Amniotic stem cell (primary cell): ENCODE measurements at places on chromosomes 11 and 22.

DNA sequence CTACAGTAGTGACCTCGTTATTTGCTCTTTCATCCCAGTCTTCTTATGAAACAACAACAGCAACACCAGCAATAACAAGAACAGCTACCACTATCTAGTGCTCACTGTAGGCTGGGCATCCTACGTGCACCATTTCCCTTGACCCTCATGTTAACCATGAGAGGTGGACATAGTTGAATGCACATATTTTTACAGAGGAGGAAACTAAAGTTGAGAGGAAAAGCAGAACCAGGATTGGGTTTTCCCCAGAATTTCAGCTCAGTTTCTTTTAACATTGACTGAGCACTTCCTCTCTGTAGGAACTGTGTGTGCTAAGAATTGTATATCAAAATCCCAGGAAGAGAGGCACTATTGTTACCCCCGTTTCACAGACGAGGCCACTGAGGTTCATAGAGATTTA, 39.4 kb upstream of the TSPAN18 start:
- DNase-seq: no peak

- DNase-seq: no peak
These were observed 9.2 kb downstream of the MMP20 start for GRCh38 chr11:102615894-102616432.

GRCh38 chr22:33224841-33225240, 166.7 kb upstream of the SYN3 start:
- no peak for DNase-seq

- no peak for DNase-seq
These were observed 36.0 kb downstream of the MADD start for GRCh38 chr11:47305734-47306483.

GRCh38 chr11:66867425-66868040, 10.7 kb downstream of the LRFN4 start:
- no peak for DNase-seq

DNA sequence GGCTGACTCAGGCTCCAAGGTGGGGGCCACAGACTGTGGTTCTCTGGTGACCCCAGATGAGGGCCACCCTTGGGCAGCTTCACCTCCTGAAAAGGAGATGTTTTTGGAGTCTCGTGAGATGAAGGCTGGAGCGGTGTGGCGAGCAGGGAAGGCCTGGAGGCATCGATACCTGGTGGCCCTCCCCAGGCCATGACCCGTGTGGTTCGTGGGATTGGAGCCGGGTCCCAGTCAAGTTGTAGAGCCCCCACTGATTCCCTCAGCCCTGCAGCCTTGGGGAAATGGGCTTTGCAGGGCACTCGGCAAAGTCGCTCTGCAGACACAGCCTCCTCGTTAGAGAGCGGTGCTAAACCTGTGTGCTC, 1083.4 kb downstream of the BRD1 start:
- no peak for DNase-seq

GRCh38 chr11:10460611-10461275, 5.7 kb downstream of the AMPD3 start:
- DNase-seq: no peak

- DNase-seq: no peak
These were observed 7.4 kb upstream of the TH start for GRCh38 chr11:2178906-2179494.

DNA sequence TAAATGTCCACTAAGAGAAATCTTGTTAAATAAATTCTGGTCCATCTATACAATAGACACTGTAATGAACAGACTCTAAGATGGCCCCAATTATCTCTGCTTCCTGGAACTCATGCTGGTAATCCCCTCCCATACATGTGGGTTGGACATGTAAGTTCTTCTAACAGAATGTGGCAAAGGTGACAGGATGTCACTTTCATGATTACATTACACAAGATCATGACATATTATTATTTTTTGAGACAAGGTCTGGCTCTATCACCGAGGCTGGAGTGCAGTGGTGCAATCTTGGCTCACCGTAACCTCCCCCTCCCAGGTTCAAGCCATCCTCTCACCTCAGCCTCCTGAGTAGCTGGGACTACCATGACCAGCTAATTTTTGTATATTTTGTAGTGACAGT, 14.6 kb upstream of the NDUFC2 start:
- no peak for DNase-seq

DNA sequence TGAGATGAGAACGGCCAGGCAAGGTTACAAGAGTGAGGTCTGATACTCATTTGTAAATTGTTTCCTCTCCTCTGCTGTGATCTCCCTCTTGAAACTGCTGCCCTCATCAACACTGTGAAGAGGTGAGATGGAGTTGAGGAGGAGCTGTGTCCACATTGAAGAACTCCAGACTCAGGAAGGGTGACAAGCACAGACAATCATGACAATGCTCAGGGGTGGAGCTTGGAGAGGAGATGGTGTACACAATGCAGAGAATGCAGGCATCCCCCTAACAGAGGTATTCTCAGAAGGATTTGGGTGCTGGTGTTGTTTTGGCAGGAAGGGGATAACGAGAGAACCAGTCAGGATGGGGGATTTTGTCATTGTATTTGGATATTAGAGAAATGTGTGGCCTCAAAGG, 21.5 kb upstream of the MMP7 start:
- no peak for DNase-seq

DNA sequence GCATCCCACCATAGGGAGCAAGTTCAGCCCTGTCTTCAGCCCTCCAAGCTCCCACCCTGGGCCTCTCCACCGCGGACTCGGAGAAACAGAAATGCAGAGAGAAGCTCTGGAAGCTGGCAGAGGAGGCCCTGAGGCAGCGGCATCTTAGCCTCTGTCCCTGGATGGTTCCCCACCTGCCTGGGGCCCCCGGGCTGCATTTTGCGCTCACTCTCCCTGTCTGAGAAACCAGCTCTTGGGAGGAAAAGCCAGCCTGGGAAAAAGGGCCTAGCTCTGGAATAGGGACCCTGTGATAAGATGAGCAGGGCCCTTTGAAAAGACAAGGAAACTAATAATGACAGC, 12.0 kb upstream of the SPI1 start:
- no peak for DNase-seq

- no peak for DNase-seq
These were observed 64.7 kb downstream of the PARVG start for GRCh38 chr22:44245438-44245837.

DNA sequence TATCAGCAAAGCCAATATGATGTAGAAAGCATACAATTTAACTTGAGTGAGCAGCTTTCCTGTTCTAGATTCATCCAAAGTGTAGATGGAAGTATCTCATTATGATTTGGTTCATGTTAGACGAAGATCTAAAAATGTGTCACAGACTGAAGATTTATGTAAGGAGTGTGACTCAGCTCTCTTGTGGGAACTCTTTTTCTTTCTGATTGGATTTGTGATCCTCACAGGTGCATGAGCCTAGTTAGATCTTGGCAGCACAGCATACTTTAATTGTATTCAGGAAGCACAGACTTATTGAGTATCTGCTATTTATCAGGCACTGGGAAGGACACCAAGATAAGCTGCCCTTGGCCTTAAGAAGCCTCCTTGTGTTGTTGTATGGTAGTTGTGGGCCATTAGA, 147.1 kb downstream of the C11orf91 start:
- DNase-seq: no peak

DNA sequence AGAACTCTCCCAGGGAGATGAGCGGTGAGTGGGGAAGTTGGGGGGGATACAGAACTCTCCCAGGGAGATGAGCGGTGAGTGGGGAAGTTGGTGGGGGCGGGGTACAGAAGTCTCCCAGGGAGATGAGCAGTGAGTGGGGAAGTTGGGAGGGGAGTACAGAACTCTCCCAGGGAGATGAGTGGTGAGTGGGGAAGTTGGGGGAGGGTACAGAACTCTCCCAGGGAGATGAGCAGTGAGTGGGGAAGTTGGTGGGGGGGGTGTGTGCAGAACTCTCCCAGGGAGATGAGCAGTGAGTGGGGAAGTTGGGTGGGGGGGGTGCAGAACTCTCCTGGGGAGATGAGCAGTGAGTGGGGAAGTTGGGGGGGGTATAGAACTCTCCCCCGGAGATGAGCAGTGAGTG, 186.5 kb downstream of the SHANK2 start:
- DNase-seq: no peak

GRCh38 chr11:120034881-120035630, 102.9 kb downstream of the TRIM29 start:
- DNase-seq: no peak

DNA sequence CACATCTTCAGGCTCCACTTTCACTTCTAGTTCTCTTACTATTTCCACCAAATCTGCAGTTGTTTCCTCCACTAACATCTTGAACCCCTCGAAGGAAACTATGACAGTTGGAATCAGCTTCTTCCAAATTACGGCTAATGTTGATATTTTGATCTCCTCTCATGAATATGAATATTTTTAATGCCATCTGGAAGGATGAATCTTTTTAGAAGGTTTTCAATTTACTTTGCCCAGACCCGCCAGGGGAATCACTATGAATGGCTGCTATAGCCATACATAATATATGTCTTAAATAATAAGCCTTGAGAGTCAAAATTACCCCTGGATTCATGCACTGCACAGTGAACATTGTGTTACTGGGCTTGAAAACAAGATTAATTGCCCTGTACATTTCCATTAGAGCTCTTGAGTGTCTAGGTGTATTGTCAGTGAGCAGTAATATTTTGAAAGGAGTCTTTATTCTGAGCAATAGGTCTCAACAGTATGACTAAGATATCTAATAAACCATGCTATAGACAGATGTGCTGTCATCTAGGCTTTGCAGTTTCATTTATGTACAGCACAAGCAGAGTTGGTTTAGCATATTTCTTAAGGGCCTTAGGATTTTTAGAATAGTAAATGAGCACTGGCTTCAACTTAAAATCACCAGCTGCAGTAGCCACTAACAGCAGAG, 48.3 kb upstream of the LRRC55 start:
- DNase-seq: no peak

GRCh38 chr11:74948546-74948897, 369 bp downstream of the XRRA1 start:
- DNase-seq: no peak

- DNase-seq: no peak
These were observed 16.0 kb downstream of the TRPM5 start for GRCh38 chr11:2428322-2428795.

DNA sequence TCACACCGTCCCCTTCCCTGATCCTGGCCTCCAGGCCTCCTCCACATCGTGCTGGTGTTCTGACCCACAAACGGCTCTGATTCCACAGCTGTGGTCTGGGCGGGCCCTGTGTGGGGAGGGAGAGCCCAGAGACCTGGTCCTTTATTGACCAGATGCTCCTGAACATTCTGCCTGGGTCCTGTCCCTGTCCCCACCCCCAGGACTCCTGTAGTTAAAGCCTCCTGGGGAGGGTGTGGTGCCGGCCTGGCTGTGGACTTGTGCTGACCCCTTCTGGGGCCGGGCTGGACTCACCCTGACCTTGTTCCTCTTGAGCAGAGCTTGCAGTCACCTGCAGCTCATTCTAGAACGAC, 128.7 kb downstream of the CTTN start:
- no peak for DNase-seq

- DNase-seq: no peak
These were observed 5.4 kb downstream of the FJX1 start for GRCh38 chr11:35623621-35624168.

DNA sequence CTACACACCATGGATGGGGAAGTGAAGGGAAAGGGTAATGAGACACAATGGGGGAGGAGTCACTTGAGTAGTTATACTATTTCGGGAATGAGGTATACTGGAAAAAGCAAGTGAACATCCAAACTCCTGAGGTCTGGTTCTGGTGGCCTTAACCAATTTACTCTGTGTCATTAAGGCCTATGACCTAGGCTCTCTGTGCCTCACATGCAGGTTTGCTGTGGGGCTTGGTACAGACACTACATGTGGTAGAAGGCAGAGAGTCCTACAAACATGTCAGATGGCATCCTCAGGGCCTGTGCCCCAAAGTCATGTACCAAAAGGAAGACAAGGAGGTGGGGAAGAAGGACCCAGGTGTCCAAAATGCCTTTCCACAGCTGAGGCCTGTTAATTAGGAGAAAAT, 98.9 kb downstream of the TRIM29 start:
- no peak for DNase-seq

GRCh38 chr11:76025068-76025467, 181.2 kb downstream of the WNT11 start:
- no peak for DNase-seq

DNA sequence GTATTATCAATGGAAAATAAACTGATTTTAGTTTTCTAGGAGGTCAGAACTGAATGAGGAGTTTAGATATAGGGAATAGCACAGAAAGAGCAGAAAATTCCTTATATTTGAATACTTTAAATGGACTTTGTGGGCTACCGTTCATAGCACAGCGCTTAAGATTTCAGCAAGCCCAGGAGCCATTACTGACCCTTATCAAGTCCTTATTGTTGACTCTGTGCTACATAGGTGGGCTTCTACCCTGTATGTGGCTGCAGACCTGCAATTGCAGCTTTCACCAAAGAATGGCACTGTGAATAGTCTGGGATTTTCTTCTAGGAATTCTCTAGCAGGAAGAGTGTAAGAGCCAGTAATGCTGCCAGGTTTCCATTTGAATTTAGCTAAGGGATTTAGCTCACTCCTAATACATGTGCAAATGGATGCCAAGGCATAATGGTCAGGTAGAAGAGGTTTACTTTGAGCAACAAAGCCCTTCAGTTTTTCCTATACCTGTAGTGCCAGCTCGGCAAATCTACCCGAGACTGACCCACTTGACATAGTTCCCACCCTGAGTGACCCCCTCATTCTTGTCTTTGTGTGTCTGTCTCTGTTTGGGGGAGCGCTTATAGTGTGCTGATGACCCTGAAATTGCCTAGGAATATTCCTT, 42.5 kb upstream of the DLAT start:
- no peak for DNase-seq

DNA sequence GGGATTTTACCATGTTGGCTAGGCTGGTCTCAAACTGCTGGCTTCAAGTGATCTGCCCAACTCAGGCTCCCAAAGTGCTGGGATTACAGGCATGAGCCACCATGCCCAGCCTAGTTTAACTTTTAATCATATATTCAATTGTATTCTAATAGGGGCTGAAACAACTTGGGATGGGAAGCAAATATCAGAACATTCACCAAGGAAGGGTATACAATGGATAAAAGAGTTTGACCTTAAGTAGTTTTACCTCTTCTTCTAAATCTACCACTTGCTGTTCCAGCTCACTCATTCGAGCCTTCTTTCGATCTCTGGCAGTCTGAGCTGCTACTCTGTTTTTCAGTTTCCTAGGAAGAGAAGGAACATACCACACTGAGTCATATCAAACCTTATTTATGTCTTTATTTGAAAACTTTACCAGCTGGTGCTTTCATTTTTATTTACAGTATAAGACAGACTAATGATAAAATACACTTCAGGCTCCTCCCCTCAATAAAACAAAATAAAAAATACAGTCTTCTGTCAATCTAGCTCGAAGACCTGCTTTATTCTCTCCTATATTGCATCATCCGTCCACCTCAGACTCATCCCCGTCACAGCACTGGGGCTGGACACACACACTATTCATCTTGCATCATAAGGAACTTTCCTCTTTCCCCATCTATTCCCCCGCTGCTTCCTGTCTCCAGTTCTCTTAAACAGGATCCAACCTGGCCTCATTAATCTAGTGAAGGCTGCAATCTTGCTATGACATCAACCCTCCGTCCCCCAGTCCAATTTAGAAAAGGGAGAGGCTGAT, 1.4 kb downstream of the XBP1 start:
- DNase-seq: peak; percentile 75
